ENCODE measurements at places on chromosomes 6 and 20. TPM values are rescaled to one million over a fixed set of nuclear protein-coding genes. Genes with fewer than 3 reads are reported as not detected.

DNA sequence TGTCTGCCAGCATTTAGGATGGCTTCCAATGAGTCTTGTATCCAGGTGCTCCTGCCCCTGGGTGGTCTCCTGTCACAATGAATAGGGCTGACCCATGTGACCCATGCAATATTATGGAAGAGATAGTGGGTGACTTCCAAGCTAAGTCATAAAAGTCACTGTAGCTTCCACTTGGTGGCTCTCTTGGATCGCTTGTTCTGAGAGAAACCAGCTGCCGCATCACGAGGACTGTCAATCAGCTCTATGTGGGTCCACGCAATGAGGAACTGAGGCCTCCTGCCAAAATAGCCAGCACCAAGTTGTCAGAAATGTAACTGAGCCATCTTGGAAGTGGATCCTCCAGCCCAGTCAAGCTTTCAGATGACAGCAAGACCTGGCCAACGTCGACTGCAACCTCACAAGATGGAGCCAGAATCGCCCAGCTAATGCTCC is 14.9 kb upstream of the MATN4 start:
- no peak for DNase-seq

Gene RUNX2
- total RNA-seq = 18.0 TPM

DNA sequence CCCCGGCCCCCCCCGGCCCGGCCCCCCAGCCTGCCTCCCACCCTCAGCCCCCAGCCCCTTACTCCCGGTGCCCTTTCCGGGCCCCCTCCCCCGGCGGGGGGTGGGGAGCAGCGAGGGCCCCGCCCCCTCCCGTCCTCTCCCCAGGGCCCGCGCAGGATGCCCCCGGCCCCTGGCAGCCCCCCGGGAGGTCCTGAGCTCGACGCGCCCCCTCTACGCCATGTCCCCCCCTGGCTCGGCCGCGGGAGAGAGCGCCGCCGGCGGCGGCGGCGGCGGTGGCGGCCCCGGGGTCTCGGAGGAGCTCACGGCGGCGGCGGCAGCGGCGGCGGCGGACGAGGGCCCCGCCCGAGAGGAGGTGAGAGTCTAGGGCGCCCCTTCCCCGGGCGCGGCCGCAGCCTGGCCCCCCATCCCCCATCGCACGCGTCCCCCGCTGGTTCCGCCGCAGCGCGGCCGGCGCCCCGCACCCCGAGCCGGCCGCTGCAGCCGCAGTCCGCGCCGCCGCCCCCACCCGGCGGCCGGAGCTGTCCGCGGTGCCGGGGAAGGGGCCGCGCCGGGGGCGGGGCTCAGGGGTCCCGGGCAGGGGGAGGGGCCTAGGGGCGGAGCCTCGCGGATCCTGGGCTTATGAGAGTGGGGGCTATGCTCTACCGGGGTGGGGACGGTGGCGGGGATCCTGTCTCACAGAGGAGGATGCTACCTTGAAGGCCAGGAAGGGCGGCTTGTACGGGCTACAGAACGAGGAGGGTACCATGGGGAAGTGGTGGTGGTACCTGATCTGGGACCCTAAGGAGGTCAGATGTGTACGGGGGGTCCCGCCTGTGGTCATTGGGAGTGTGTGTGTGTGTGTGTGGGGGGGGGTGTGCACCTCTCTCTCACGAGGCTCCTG is 516 bp downstream of the TMEM151B start:
- DNase-seq = no peak

Gene ROS1
- not detected for total RNA-seq

GRCh38 chr20:9329355-9330101 is 184.9 kb upstream of the LAMP5 start:
- DNase-seq = no peak

Gene SNX21
- total RNA-seq = 0.89 TPM

Gene RNF144B
- 2.3 TPM for total RNA-seq

DNA sequence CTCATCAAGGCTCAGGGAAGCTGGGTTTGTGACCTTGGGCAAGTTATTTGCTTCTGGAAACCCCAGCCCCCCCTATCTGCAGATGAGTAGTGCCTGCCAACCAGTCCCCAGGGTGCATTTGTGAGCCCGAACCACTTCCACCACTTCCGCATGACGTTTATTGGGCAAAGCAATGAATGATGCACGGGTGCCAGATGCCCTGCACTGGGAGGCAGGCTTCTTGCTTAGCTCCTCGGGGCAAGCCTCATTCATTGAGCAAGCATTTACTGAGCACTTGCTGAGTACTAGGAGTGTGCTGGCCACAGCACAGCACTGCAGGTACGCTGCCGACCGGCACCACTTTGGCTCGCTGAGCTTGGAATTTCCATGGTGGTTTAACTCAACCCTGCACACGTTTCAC is 60.2 kb downstream of the GNAS-AS1 start:
- no peak for DNase-seq

Gene CAGE1
- total RNA-seq = 0.38 TPM

DNA sequence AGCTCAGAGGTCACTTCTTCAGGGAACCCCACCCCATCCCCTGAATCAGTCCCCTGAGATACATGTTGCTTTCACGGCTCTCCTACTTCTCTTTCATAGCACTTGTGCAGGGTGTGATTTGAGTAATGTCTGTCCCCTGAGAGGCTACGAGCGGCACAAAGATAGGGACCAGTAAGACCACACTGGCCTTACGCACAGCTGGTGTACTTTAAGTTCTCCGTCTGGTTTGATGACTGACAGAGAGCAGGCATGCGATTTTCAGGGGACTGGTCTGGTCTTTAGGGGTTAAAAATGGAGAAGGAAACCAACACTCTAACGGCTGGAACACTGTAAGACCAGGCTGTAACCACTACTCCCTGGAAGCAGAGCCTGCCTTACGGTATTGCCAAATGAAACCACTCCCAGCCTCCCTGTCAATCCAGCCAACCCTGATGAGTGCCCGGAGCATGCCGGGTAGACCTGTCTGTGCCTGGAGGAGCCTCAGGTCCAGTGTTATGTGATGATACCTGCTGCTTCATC is 47.1 kb downstream of the ELMO2 start:
- no peak for DNase-seq
